ENCODE measurements at places on chromosomes 2 and 18.

GRCh38 chr2:58928973-58929372 lies 687.8 kb upstream of the FANCL start:
- DNase-seq: no peak

DNA sequence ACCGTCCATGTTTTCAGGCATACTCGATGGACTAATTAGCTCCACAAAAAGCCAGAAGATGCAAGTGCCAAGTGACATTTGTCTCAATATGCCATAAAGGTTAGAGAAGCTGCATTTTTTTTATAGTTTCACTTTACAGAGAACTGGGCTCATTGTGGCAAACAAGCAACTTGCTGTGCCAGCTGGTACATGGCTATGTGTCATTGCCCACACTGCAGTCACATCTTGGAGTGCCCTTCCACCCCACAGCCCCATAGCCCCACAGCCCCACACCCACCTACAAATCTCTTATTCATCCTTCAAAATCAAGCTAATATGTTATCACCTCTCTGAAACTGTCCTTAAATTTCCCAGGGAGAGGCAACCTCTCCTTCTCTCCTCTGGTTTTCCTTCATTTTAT lies 451.9 kb downstream of the ARHGAP15 start:
- no peak for DNase-seq

GRCh38 chr18:75036917-75037688 lies 171.8 kb downstream of the PTGR3 start:
- DNase-seq: no peak

DNA sequence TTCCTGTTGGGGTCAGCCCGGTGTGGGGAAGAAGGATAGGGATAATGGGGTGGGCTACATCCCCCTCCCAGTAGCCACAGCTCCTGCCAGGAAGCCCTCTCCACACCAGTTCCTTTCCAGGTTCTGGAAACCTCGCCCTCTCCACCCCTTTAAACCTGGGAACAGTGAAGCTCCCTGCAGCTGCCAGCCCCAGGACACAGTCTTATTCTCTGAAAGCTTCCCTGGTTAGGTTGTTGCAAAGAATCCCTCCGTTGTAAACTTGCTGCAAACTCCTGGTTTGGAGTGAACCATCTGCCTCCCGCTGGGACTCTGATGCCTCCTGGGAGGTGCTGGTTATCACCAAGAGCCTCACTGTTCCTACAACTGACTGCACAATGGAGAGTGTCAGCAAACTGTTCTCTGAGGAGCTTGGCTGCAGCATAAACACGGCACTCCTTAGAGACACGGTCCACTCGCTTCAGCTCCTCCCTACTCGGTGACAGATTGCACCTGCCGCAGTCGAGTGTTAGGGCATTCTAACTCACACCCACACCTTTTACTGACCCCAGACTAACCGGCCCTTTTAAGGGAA lies 261.8 kb upstream of the RAB6C start:
- DNase-seq: no peak

DNA sequence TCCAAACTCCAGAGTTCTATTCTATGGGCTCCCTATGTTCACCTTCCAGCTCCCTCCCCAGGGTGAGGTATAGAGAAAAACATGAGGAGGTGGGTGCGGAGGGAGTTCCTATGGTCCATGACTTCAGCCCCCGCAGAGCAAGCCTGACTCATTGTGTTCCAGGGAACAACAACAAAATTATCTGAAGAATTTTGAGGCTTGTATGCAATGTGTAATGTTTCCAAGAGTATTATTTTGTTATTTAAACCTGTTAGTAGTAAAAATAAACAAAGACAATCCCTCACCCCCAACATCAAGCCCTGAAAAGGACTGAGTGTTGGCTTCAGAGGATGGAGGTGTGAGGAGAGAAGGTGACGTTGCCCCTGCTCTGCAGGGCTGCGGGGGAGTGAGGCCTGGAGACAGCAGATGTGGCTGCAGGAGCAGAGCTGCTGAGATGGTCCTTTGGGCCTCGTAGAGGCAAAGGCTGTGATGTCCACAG lies 29.0 kb downstream of the LAMA3 start:
- DNase-seq: no peak

DNA sequence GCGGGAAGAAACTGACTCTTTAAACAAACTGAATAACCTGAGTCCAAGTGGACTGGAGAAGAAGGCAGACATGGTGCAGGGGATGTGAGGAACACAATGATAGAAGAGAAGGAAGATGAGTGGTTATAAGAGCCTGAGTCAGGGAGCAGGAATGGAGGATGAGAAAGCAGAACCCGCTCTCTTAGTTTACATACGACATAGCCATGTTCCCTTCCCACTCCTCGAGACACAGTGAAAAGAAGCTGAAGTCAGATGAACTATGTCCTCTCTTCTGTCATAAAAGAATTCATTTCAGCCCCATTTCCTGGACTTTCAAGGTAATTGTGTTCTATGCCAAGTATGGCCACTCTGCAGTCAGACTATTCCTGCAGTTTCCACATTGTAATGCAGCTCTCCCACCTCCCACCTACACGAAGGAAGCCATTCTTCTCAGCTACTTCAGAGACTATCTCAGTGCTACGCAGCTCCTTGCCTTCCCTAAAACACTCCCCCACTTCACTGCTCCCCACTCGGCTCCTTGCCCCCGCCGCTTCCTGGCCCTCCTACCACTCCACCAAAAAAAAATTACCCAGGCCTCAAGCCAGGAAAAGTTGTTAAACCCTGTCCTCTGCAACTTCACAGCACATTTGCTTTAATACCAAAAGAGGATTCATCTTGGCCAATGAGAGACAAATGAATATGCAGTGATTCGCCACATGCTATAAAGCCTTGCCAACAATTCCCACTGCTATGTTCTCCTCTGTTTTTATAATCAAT lies 323.4 kb upstream of the EPHA4 start:
- no peak for DNase-seq

- DNase-seq: no peak
These were observed 435.2 kb downstream of the ARHGAP15 start for GRCh38 chr2:143564419-143564818.

- DNase-seq: no peak
These were observed 248.9 kb downstream of the TDRD15 start for GRCh38 chr2:21372654-21373053.

DNA sequence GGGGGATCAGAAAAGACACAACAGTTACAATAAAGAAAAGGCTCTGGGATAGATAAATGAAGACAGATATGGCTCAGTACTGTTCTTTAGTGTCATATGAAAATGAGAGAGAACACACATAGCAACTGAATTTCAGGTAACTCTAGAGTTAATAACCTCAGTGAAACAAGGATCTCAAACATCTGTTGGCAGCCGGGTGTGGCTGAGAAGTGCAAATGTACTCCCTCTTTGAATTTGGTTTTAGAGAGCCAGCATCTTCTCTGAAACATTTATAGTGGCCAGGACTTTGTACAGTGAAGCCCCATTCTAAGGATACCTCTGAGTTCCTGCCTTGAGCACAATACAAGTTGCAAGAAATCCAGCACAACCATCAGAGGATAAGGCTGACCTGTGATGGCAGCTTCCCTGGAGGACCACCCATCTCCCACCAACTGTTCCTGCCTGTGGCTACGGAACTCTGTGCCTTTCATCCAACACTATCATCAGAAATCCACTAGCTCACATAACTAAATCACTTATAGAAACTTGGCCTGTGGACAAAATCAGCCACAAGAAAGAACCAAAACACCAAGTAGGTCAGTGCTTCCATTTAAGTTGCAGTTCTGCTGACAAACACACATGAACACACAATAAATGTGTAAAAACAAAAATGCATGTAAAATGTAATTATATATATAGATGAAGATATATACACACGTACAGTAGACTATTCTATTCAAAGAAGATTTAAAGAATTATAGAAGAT lies 37.3 kb upstream of the PEX13 start:
- DNase-seq: no peak

DNA sequence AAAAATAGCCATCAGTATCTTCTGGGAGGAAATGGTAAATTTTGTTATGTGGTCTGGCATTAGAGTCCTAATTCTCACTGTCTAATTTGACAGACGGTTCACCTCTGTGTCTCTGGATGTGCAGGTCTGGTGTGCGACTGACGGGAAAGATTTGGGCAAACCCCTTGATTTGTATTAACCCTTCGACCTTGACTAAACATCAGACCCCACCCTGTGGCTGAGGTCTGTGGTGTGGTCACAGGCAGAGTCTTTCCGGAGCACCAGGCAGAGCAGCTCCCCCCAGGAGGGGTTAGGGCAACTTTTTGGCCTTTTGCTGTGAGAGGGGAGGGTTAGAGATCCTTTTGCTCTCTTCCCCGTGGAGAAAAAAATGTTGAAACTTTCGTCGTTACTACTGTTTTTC lies 6.4 kb downstream of the TWIST2 start:
- DNase-seq: no peak

- no peak for DNase-seq
These were observed 888 bp downstream of the VAMP5 start for GRCh38 chr2:85584857-85585780.

DNA sequence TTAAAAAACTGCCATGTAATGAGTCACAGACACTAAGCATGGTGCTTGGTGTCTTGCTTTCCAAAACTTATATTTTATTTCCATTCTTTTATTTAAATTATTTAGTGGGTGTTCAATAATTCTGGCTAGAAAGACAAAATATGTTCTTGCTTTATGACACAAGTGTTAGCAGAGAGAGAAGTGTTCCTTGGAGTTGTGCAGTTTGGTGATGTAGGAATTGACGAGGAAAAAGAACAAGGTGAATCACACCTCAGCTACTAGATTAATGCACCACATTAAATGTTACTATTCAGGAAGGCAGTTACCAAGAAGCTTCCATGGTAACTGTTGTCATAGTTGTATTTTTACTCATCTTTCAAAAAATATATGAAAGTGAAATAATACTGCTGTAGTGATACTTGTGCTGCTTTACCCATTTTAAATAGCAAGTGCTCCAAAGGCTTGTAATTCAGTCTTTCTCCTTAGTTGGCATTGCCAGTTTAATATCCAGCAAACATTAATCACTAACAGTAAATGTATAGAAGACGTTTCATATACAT lies 28.3 kb downstream of the ADAM23 start:
- DNase-seq: no peak

GRCh38 chr2:152134488-152135280 lies 35.8 kb upstream of the CACNB4 start:
- DNase-seq: no peak

DNA sequence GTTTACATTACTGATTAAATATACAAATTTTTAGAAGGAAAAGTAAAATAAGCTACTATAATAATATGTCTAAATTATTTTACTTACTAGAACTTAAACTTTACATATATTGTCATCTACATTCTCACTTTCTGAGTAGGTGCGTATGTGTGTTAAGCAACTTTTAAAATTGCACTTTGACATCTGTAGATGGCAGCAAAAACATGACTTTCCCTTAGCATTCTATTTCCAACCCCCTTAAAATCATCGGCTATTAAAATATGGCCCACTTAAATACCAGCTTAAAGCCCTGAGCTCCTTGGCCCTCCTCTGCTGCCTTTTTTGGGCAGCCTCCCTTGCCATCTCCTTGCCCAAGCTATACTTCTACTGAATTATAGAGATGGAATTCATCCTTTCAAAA lies 78.0 kb downstream of the UPP2 start:
- DNase-seq: no peak

- no peak for DNase-seq
These were observed 60.5 kb downstream of the NCAPH start for GRCh38 chr2:96396095-96396494.

GRCh38 chr2:39216346-39217191 lies 27.2 kb downstream of the CDKL4 start:
- peak; percentile 59 for DNase-seq
